NCI-H446 (cell line): ENCODE measurements at places on chromosomes 16 and 17.

- no peak for DNase-seq
These were observed 953 bp upstream of the NSMCE1 start for GRCh38 chr16:27269300-27270150.

DNA sequence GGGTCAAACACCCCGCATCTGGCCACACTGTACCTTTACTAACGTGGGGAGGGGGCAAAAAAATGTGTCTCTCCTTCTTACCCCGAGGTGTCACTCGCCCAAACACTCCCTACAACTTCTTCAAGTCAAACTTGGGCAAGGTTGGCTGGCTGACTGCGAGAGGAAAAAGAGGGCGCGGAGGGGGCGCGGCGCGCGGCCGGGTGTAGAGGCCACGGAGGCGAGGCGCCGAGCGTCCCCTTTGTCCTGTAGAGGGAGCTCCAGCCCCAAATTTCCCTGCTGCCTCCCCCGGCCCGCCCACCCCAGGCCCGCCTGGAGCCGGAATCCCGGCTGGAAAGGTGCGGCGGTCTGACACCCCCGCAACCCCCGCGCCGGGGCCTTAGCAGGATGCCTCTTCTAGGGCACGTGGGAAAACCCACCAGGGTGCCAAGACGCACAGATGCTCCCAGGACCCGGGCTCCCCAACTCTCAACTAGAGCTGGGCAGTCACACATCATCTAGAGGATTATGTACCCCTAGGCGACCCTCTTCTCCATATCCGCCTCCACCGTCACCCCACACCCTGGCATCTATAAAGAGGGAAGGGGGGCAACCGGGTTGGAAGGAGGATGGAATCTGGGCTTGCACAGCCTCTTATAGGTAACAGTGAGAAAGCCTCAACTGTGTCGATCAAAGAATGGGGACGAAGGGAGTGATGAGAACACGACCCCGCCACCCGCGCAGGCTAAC, 4.2 kb downstream of the IRX3 start:
- no peak for DNase-seq

GRCh38 chr16:3740934-3741333, 23.6 kb upstream of the TRAP1 start:
- no peak for DNase-seq

DNA sequence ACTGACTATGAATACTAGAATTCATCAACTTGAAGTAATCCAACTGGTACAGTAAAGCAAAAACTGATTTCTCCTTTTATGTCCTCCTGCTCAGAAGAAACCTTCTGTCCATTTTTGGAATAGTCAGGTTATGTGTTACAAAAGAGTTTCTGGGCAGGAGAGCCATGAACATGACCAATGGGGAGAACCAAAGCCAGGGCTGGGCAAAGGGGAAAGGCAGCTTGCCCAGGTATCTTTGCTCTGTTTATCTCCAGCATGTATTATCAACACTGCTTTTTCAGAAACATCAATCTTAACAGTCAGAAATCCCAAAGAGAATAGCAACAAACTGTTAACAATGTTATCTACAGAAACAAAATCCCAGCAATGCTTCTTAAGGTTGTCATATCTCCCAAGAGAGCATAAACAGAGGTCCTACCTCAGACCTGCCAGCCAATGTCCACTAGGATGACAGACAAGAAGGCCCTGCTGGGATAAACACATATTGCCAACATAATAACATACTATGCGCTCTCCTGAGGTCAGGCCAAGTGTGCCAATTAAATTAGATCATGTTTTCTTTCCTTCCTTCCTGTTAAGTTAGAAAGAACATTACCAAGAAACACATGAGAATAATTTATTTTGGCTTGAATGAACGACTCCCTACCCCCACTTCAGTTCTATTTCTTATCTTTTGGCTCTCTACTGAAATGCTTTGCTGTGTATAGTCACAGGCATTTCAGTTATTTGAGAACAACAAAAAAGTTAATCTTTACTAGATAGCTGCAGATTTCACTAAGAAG, 28.0 kb downstream of the BLMH start:
- DNase-seq = no peak

- peak; percentile 30 for DNase-seq
These were observed at the start of gene VAMP2 for GRCh38 chr17:8162233-8162996. Gene VAMP2 (minus strand): TSS chr17:8162948. CDS start chr17:8162879, 69 bp downstream.

GRCh38 chr16:67068212-67068753, 39.3 kb downstream of the CBFB start:
- DNase-seq = no peak
